ENCODE measurements at places on chromosomes 11 and 22. TPM values are rescaled to one million over a fixed set of nuclear protein-coding genes. Genes with fewer than 3 reads are reported as not detected.

The POU2AF2 gene
- not detected for total RNA-seq

The NOX4 gene
- total RNA-seq: 3.9 TPM

The C11orf86 gene
- not detected for total RNA-seq

The OTOG gene
- total RNA-seq: not detected

The ADAMTS8 gene
- total RNA-seq: 0.03 TPM

The SLC29A2 gene
- total RNA-seq: not detected

The CARD18 gene
- total RNA-seq: not detected

The FOLH1 gene
- total RNA-seq: not detected

The CNIH2 gene
- total RNA-seq: 2.8 TPM

The SEPTIN3 gene
- not detected for total RNA-seq

The LRRC4C gene
- not detected for total RNA-seq

The RASD2 gene
- total RNA-seq: not detected

The PHRF1 gene
- 15.8 TPM for total RNA-seq

The RAC2 gene
- 2.0 TPM for total RNA-seq

The LRRC10B gene
- total RNA-seq: not detected

The CLTCL1 gene
- total RNA-seq: 7.3 TPM

The TEF gene
- 7.4 TPM for total RNA-seq

The MRGPRX3 gene
- not detected for total RNA-seq

The KCNJ1 gene
- total RNA-seq: not detected

The NAALADL1 gene
- total RNA-seq: not detected

The OR10S1 gene
- total RNA-seq: not detected

The SOX10 gene
- not detected for total RNA-seq

The CASP5 gene
- total RNA-seq: not detected

The PATE2 gene
- 0.50 TPM for total RNA-seq

The GDPD4 gene
- total RNA-seq: not detected

The MPZL3 gene
- not detected for total RNA-seq

The TOMT gene
- total RNA-seq: not detected

The HBB gene
- total RNA-seq: not detected

The C22orf42 gene
- not detected for total RNA-seq

The C1QTNF4 gene
- 0.39 TPM for total RNA-seq

The TTLL1 gene
- 25.8 TPM for total RNA-seq

The TSG101 gene
- total RNA-seq: 55.9 TPM

The SERHL2 gene
- total RNA-seq: 8.6 TPM

The TCN1 gene
- total RNA-seq: not detected

The PIM3 gene
- 53.0 TPM for total RNA-seq

The APOL4 gene
- not detected for total RNA-seq
